HuH-7.5 (cell line): ENCODE measurements at places on chromosomes 2 and 18.

DNA sequence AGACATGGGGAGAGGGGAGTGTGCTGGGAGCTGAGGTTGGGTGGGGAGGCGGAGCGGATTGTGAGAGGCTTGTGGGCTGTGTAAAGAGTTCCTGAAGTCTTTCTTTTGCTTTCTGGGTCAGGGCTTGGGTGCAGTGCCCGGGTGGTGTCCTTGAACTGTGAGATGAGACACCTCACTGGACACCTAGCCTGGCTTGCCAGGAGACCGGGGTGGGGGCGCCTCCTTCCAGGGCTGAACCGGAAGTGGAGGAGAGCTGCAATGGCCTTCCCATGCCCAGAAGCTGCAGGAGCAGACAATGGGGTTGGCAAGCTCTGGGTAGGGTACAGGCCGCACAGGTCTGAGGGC lies 4.3 kb downstream of the TMEM37 start:
- DNase-seq: no peak

- DNase-seq: no peak
Measured at GRCh38 chr2:168375195-168375798, 80.8 kb upstream of the CERS6 start.

GRCh38 chr2:129170570-129170969 lies 808.9 kb upstream of the RAB6C start:
- DNase-seq: no peak

GRCh38 chr2:82893190-82893589 lies 1565.9 kb downstream of the SUCLG1 start:
- DNase-seq: no peak

GRCh38 chr2:187442778-187443177 lies 5.3 kb downstream of the CALCRL start:
- DNase-seq: no peak

DNA sequence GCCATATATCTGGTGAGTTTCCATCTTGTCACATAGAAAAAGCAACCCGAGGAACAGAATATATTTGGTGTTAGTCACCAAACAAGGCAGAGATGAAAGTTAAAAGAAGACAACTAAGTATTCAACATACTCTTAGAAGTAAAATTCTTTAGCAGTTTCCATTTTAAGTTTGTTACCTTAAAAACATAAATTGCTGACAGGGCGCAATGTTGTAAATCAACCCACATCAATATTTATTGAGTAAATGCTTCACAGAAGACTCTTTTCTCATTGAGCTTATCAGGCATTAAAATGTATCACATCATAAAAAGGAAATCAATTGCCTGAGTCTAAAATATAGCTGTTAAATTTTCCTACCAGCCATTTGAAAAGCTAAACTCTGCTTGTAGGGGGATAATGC lies 603.0 kb downstream of the FBXO15 start:
- no peak for DNase-seq

DNA sequence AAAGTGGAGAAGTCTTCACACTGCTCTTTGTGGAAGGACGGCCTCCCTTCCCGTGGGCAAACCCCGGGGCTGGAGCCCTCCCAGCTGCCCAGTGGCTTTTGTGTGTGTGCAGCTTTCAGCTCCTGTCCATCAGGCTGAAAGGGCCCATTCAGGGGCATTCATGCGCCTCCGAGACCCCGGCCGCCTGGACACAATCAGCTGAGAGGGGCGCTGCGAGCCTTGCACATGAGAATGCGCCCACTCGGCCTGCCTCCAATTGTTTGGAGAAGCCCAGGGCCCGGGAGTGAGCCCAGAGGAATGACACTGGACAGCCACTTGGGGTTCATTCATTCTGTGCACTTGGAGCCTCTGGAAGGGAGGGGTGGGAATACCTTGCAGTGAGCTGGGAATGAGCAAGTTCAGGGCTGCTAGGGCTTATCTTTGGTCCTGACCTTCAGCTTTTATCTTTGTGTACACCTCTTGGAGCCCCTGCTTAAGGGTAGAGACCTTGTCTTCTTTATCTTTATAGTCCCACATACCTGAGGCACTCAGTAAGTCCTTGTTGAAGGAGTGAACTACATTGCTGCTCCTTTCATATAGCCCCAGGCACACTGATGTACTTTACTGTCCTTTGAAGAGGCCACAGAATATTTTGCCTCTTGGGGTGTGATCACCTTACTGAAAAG lies 56.5 kb downstream of the TCF7L1 start:
- DNase-seq: no peak

- no peak for DNase-seq
Measured at GRCh38 chr2:604385-604784, 72.8 kb downstream of the TMEM18 start.

DNA sequence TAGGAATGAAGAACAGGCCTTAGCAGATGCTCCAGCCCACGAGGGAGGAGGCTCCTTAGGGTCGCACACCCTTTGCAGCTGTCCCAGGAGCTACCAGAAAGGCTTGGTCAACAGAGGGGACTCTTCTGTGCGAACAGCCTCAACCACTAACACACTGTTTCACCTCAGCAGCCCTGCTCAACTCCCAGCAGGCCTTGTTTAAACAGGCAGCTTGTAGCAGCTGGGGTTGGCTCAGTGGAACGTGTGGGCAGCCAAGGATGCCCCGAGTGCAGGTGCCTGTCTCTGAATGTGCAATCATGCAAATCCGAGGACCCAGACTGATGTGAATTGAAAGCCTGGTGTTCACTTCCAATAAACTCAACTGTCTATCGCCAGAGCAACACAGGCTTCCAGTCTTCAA lies 88.7 kb upstream of the CXCR4 start:
- DNase-seq: no peak

- DNase-seq: no peak
Measured at GRCh38 chr2:97663626-97663961, 250 bp downstream of the ACTR1B start.

- no peak for DNase-seq
Measured at GRCh38 chr2:48483916-48484315, 46.0 kb upstream of the STON1 start.

DNA sequence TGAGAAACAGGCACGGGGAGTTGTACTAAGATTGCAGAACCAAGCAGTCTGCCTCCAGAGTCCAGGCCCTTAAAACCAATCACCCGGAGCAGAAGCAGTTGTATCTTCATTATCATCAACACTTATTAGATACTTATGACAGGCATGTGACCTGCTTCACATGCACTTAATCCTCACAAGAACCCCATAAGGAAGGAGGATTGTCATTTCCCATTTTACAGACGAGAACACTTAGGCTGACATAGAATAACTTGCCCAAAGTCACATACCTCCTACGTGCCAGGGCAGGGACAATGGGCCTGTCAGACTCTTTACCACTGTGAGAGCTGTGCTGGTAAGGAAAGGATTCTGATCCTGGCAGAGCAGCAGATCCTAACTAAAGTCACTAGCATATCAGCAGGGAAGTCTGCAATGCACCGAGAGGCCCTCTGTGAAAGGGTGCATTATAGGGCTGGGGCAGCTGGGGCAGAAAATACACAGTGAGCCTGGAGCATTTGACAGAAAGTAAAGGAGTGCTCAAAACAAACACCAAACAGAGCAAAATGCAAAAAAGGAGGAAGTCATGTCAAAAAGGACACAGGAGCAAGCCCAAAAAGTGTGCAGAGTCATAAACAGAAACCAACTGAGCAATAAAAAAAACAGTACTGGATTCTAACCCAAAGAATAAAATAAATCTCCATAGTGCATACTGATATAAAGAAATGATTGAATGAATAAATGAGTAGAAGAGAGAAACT lies 55.9 kb upstream of the SP3 start:
- DNase-seq: no peak

DNA sequence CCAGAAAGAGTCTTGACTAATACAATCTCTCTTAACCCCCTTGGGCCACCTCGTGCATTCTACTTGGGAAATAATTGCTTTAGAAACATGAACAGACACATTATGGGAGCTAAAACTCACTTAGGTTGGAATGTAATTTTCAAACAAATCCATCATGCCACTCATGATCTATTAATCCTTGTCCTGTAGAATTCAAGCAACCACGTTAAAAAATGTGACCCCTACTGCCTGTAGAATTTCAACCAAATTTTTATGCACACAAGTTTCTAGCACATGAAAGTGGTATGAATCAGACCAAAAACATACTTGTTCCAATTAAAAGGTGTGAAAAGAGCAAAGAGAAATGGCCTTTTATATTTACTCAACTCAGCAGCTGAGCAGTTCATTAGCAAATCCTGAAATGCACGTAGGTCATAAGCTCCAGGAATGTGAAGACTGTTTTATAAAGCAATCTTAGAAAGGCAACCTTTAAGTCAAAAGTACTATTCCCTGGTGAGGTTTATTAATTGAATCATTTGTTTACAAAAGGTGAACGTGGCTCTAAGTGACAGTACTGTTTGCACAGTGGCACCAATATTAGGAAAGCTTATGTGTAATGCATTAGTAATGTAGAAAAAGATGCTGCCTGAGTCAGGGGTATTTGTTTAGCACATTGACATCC lies 459.4 kb upstream of the UBE2E3 start:
- DNase-seq: no peak

DNA sequence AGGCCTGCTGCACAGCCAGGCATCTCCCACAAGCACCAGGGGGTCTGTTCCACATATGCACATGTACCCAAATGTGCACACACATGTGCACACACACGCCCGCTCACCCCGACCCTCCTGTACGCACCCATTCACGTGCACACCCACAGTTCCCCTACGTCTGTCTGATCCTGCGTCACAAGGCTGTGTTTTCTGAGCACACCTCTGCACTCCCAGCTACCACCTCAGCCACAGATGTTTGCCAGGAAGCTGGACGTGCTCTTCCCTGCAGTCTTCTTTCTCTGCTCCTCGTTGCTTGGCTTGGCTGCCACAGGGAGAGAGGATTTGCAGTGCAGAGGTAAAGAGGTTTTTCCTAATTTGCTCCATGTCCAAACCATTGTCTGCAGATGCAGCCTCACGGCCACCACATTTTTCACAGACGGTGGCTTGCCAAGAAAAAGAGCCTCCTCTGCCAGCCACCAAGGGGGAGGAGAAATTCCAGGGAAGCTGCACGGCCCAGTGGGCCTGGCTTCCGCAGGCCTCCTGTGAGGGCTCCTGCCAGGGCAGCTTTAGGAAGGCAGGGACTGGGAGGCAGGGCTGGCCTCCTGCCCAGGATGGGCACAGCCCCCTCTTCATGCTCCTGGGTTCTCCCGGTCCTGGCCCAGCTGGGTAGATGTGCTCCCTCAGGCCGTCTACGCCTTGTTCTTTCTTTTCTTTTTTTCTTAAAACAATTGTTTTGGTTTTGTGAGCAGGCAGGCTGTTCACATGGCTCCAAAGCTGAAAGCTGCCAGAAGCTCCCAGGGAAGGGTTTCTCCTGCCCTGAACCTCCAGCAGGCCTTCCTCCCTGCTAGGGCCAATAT lies 29.3 kb upstream of the HS6ST1 start:
- no peak for DNase-seq
